ENCODE measurements at places on chromosomes 3 and 15.

DNA sequence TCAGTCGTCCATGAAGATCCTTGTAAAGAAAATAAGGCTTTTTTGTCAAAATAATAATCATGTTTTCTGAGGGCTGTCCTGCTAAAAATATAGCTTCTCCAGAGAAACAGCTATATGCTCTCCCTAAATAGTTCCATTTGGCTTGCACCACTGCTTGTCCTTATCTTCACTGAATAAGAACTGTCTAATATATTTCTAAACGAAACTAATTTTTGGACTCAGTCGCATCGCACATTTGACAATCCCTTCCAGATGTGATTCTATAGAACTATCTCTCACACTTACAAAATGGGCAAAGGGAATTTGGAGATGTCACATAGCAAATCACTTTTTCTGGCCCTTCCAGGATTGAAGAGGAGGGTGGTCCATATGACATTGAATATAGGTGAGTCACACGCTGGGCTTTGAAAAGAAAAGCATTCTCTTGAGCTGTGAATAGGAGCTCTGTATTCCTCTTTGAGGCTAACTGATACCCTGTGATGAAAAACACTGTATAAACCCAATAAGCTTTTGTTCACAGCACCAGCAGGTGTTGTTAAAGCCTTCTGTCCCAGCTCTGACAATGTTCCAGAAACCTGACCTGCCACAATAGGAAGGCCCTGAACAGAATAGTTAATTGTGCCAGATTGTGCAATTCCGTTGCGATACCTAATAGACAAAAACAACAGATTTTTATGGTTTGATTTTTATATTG is 1144.2 kb downstream of the ROBO2 start:
- no peak for DNase-seq

DNA sequence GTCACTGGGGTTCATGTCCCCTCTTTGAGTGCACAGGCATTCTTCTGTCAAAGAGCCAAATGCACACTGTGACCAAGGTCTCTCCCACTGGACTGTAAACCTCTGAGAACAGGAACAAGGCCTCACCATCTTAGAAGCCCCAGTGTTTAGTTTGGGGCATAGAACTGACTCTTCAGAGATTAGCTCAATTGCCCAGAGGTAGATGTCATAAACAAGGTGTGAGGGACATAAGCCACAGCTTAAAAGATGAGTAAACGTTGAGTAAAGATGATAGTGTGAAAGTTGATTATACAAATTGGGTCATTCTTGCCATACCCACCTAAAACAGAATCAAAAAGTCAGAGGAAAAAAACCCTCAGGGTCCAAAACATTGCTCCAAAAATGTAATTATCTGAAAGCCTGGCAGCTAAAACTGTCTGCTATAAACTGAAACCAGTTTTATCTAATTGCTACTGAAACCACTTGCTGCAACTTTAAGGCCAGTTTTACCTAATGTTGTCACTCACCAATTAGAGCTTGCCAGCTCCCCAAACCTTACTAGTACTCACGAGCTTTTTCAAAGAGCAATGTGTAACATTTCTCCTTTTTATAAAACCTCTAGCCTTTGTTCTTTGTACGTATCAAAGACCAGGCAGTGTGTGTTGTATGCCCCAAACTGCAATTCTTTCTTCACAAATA is 415.2 kb downstream of the RAP2B start:
- no peak for DNase-seq

DNA sequence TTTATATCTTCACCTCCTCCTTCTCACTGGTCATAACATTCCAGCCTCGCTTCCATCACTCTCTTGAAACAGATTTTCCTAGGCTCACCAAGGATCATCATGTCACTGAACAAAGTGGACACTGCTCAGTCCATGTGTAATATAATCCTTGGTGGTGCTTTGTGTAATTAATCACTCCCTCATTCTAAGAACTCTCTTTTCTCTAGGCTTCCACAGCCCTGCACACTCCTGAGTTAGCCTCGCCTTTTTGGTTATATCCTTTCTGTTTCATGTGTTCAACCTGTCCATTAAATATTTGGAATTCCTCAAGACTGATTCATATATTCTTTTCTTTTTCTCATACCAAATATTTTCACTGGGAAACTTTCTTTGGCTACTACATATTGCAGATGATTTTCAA is 440.8 kb downstream of the PYDC2 start:
- no peak for DNase-seq

DNA sequence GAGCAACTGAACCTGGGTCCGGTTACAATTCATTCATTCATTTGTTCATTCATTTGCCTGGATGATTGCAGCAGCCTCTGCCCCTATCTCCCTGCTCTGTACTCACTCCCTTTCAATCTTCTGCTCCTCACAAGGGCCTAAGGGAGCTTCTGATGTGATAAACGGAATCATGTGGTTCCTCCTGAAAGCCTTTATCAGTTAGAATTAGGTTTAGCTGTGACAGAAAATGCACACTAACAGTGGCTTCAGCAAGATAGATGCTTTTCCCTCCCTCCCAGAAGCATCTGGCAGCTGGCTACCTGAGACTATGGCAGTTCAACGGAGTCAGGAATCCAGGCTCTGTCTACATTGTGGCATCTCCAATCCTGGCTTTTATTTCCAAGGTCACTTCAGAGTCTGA is 196.0 kb downstream of the ADAMTS9 start:
- no peak for DNase-seq

DNA sequence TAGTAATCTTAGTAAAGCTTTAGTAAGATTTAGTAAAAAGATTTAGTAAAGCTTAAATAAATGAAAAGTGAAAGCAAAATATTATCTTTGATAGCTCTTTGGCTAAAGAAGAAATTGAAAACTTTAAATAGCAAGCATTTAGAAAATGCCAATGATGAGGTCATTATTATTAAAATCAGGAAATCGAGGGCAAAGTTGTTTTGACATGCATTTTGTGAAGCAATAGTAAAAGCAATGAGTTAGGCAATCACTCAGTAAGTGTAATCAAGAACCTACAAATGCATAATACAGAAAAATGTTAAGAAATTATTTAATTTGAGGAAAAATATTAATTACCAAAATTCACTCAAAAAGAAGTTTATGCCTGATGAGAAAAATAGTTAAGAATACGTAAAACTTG is 280.3 kb upstream of the MME start:
- DNase-seq: no peak

DNA sequence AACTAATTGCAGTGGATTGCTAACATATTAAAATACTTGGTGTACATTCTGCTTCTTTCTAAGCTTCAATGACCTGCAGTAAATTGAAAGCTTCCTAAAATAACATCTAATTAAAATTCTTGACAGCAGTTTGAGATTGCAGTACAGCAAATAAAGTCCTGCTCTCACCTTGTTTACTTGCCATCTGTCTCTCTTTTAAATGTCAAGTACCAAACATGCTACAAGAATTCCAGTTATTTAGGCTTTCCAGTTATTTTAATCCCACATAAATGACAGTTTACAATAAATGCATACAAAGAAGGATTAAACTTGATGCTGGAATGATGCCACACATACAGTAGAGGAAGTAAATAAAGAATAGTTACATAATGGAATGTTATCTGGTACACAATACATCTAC is 33.2 kb downstream of the CBLB start:
- DNase-seq: no peak

DNA sequence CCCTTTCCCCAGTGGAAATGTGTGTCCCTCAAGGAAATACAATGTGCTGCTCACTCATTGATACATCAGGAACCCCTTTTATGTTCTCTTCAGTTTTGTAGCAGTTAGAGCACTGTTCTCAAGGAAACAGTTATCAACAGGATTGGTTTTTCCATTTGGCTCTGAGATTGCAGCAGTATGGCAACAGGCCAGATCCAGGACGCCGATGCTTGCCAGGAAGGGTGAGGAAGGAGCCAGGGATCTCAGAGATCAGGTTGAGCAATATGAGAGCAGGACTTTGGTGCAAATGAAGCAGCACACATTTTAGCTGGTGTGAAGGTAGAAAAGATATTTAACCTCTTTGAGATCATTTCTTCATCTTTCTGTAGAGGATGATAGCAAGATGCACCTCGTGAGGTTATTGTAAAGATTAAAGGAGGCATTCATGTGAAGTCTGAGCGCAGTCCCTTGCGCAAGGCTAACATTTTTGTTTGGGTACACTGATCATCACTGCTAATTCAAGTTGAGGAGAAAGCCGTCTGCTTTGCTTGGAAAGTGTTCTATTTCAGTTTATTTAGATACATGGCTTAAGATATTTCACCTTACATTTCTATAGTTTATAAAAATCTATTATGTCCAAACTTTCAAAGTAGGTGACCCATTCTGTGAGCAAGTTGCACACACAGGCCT is 68.5 kb downstream of the KCNH8 start:
- no peak for DNase-seq

- DNase-seq: no peak
These were observed 8.1 kb downstream of the INSYN1 start for GRCh38 chr15:73745073-73745472.

DNA sequence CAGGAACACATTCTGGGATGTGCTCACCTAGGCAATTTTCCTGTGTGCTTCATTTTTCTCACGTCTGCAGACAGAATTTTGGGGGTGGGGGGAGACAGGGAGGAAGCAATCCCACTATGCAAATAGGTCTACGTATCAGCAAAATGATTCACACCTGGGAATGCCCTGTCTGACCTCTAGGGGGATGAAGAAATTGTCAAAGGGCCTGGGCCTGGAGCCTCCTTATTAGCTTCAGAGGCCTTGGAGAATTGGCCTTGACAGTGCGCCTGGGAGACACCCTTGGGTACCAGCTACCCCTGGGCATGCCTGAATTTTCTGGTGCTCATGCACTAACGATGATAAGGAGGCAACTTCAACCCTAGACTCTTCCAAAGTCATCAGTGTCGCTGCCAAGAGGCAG is 207.5 kb downstream of the CADPS start:
- no peak for DNase-seq

- no peak for DNase-seq
These were observed 18.9 kb upstream of the CSPG4 start for GRCh38 chr15:75731248-75732151.

GRCh38 chr3:190105876-190106275 is 14.8 kb downstream of the P3H2 start:
- DNase-seq: no peak

- no peak for DNase-seq
These were observed 635 bp upstream of the RCN2 start for GRCh38 chr15:76930831-76931396.

GRCh38 chr15:89660556-89660955 is 5.3 kb upstream of the KIF7 start:
- no peak for DNase-seq

- DNase-seq: no peak
These were observed 744.0 kb upstream of the SGO1 start for GRCh38 chr3:20930034-20930433.

- DNase-seq: no peak
These were observed 266.9 kb upstream of the TTC14 start for GRCh38 chr3:180335050-180335449.

GRCh38 chr3:5187920-5188418 is 462 bp downstream of the EDEM1 start:
- peak; percentile 71 for DNase-seq

GRCh38 chr3:98209244-98209643 is 42.7 kb downstream of the OR5H15 start:
- DNase-seq: no peak

DNA sequence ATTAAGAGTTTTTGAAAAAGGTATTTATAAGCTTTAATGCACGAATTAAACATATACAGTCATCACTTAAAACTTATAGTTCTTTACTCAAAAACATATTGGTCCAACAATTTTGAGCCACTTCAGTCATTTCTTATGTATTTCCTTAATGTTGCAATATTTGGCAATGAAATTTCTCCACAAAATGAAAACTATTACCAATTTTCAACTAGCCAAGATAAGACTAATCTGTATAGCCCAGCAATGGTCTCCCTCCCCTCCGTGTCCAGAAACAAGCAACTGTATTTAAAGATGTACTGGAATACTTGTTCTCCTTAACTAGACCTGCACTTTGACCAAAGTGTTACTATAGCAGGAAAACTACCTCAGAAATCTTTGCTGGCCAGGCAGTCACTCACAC is 9.2 kb downstream of the ARF4 start:
- DNase-seq: no peak

DNA sequence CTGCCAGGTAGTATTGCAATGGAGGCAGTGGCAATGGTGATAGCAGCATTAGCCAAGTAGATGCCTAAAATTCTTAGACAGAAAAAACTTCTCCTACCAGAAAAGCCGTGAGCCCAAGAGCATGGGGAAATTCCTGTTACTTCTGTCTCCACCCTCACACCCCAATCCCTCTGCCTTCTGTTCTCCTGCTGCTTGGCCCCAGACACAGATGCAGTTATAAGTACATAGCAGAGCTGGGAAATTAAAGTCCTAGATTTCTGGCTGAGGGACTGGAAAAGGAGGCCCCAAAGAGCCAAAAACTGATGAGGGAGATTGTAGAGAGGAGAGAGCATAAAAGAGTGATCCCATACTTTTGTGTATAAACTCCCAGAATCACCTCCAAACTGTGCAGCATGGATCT is 166.9 kb downstream of the SMAD6 start:
- DNase-seq: no peak

GRCh38 chr3:122025296-122025695 is 3.2 kb upstream of the ILDR1 start:
- DNase-seq: no peak

GRCh38 chr3:61358364-61358763 is 107.1 kb upstream of the FHIT start:
- DNase-seq: no peak

- no peak for DNase-seq
These were observed 288.0 kb upstream of the BCHE start for GRCh38 chr3:166125179-166125578.

- DNase-seq: no peak
These were observed 227.6 kb upstream of the SATB1 start for GRCh38 chr3:18652781-18653180.

- DNase-seq: no peak
These were observed 120.1 kb upstream of the ARHGEF3 start for GRCh38 chr3:56921573-56922453.

DNA sequence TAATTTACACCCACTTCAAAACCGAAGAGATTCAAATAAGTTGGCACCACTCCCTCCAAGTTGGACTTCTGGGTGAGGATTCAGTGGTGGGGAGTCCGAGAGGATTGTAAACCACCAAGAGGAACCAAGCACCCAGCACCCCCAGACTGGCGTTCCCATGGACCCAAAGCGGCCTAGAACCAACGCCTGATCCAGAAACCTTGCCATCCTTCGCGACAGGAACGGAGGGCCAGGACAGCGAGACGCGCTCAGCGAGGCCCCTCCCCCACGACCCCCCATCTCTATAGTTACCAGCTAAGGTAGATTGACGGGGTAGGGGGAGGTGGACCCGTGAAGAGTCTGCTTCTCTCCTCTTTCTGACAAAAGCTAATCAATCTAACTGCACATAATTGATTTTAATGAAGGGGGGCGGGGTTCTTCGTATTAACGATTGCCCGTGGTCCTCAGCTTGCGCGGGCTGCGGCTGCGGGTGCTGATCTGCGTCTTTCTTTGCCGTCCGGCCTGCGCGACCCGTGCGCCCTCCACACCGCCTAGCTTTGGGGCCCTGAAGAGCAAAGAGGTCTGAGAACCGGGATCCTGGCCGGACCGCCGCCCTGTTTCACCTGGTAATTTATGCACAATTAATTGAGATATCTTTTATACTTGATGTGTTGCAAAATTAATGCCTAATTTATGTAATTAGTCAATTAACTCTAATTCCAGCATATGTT is 10.9 kb upstream of the FOXB1 start:
- DNase-seq: no peak

All from activated T-cell treated with anti-CD3 and anti-CD28 coated beads, Interleukin-2, amount 50 U/mL, for 1 hour (primary cell).